Muscle of back (tissue), 13 donors: ENCODE measurements at places on chromosomes 1 and 21.

GRCh38 chr21:16570171-16570570 lies 840.4 kb downstream of the USP25 start:
- DNase-seq: no peak

DNA sequence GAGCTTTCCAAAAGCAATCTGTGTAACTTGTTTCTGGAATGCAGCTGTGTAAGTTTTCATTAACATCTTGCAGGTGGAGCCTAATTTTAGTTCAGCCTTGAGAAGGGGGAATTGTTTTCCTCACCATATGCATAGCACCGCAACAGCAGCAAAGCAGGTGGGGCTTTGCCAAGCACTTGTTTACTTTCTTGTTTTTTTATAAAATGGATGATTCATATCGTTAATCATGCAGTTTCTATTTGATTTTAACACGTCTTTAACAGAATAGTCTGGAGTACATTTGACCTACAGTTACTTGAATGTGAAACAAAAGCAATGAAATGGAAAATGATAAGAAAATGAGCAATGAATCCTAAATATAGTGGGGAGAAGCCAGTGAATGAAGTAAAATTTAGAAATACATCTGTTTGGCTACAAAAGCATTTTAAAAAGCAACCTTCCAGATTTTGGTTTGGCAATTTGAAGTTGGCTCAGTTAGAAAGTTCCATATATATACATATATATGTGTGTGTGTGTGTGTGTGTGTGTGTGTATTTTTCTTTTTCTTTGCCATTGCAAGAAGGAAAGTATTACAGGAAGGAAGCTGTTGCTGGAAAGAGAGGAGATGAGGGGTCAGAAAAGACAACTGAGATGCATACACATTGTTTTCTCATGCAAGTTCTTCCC lies 119.0 kb upstream of the ADGRL2 start:
- DNase-seq: peak; percentile 90

DNA sequence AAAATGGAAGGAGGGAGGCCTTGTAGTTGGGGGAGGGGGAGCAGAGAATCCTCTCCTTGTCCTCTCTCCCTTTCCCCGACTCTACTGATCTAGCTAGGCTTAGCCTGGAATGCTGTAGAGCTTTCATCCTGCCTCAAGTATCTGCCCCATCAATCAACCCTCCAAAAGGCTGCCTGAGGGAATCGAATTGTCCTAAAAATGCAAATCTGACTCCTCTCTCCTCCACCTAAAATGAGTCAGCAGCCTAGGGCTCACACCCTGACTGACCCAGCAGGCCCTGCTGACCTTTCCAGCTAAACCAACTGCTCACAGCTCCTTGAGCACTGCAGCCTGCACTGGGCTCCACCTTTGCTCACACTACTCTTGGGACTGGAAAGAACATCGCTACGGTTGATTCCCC lies 2.8 kb downstream of the HPDL start:
- no peak for DNase-seq

- DNase-seq: no peak
Measured at GRCh38 chr21:41148798-41149197, 19.2 kb upstream of the BACE2 start.

GRCh38 chr1:9233241-9233941 lies 1.2 kb upstream of the H6PD start:
- DNase-seq: no peak

DNA sequence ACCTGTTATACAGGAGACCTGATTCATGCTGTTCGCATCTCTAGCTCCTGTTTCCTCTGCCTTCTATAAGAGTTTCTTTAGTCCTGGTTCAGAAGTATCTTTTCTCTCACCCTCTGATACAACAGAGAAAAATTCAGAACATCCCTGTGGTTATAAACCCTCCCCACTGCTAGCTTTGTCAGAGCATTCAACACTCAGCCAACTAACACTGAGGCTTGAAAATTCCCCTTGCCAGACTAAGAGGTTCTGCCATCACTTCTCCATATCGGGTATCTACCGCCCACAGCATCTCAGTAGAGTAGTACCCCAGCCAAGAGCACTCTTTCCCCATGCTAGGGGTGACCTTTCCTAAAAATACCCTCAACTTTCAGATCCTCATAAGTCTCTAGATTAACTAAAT lies 19.6 kb upstream of the PIK3R3 start:
- no peak for DNase-seq

DNA sequence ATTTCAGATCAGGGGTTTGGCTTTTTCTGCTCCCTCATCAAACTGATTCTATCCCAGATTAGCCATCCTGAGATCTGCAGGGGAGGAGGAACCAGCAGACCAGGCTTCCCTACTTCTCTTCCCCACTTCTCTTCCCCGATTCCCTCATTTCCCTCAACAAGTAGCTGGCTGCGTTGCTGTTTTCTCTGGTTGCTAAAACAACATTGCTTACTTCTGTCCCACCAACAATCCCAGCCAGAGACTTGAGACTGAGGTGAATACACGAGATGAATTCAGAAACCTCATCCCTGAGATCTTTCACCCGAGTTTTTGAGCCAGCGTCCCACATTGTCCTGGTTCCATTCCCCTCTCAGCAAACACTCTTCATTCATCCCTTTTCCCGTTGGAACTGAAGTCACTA lies 22.4 kb downstream of the DYRK3 start:
- peak; percentile 46 for DNase-seq

GRCh38 chr1:170214117-170215032 lies 68.6 kb downstream of the NTMT2 start:
- no peak for DNase-seq

DNA sequence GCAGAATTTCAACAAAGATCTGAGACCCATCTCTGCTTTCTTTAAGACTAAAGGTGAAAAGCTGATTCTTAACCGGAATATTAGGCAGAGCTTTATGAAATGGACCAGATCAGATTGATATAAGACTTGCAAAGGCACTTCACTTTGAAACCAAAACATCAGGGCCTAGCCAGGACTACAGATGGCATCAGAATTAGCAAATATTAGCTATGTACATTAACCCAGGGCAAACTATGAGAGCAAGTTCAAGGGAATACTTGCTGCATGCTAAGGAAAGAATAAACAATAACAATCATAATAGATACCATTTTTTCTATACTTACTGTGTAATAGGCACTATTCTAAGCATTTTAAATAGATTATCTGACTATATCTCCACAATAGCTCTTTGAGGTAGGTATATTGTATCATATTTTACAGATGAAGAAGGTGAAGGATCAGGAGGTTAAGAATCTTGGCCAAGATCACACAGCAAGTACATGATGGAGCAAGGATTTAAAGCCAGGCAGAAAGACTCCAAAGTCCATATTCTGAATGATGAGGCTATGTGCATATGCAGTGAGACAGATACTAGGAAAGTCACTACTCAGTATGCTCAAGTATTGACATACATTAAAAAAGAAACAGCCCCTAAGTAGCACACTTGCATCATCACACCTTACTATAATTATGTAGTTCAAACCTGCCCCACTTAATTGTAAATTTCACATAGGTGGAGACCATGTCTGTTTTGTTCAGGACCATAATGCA lies 209.3 kb upstream of the PKN2 start:
- no peak for DNase-seq

GRCh38 chr1:17857996-17858395 lies 102.9 kb downstream of the ACTL8 start:
- DNase-seq: no peak

DNA sequence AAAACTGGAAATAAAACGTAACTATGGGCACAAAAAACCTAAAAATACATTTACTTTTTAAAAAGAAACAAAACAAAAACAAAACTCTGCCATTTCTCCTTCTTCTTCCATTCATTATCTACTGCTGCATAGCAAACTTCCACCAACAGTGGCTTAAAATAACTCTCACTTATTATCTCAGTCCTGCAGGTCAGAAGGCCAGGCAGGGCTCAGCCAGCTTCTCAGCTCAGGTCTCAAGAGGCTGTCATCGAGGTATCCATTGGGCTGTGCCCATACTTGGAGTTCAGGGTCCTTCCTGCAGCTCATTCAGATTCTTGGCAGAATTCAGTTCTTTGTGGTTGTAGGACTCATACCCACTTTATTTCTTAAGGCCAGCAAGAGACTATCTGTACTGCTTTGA lies 352.7 kb upstream of the PLD5 start:
- no peak for DNase-seq

DNA sequence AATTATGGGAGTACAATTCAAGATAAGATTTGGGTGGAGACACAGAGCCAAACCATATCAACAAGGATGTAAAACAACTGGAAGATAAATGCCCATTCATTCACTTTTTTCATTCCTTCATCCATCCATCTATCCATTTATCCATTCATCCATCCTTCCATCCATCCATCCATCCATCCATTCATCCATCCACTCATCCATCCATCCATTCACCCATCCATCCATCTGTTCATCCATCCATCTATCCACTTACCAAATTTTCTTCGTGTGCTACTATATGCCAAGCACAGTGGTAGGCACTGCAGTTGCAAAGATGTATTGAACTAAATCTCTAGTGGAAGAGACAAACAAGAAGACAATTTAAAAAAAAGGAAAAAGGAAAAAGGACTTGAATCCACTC lies 14.3 kb upstream of the SIPA1L2 start:
- DNase-seq: no peak

DNA sequence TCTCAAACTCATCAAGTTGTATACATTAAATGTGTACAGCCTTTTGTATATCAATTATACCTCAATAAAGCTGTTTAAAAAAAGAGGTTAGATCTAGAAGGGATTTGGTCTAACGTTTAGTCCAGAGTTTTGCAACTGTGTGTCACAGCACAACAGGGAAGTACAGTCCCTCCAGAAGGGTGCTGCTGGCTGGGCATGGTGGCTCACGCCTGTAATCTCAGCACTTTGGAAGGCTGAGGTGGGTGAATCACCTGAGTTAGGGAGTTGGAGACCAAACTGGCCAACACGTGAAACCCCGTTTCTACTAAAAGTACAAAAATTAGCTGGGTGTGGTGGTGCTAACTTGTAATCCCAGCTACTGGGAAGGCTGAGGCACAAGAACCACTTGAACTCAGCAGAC lies 78.3 kb upstream of the HAO2 start:
- DNase-seq: no peak

- no peak for DNase-seq
Measured at GRCh38 chr1:12454406-12455391, 163.3 kb downstream of the DHRS3 start.

- peak; percentile 16 for DNase-seq
Measured at GRCh38 chr1:7387053-7387927, 383.8 kb upstream of the VAMP3 start.

DNA sequence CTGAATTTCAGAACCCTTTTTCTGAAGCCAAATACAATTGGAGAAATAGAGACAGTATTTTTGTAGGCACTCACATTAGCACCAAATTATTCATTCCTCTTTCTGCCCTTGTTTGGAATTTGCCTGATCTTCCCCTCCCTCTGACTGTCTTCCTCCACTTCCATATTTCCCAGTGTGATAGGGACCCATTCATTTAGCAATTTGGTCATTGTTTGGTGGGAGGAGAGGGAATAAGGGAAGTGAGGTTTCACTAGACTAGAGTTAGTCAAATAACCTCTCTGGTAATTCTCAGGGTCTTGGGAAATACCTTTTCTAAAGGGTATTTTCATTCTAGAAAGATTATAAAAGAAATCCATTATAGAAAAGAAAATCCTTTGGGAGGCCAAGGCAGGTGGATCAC lies 31.0 kb upstream of the MTMR11 start:
- no peak for DNase-seq

DNA sequence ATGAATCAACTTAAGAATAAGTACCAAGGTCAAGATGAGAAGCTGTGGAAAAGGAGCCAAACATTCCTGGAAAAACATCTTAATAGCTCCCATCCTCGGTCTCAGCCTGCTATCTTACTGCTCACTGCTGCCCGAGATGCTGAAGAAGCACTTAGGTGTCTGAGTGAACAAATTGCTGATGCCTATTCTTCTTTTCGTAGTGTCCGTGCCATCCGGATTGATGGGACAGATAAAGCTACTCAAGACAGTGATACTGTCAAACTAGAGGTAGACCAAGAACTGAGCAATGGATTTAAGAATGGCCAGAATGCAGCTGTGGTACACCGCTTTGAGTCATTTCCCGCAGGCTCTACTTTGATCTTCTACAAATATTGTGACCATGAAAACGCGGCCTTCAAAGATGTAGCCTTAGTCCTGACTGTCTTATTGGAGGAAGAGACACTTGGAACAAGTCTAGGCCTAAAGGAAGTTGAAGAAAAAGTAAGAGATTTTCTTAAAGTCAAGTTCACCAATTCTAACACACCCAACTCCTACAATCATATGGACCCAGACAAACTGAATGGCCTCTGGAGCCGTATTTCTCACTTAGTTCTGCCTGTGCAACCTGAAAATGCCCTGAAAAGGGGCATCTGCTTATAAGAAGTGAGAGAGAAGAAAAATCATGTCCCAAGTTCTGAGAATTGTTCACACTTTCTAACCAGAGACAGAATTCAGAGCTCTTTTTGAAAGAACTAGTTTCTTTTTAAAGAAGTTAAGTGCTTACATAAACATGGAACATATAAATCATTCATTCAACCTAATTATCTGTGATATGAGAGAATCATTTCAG lies 35.7 kb downstream of the TOR1AIP1 start:
- DNase-seq: no peak
